H9 (cell line): ENCODE measurements at places on chromosomes 4 and X.

DNA sequence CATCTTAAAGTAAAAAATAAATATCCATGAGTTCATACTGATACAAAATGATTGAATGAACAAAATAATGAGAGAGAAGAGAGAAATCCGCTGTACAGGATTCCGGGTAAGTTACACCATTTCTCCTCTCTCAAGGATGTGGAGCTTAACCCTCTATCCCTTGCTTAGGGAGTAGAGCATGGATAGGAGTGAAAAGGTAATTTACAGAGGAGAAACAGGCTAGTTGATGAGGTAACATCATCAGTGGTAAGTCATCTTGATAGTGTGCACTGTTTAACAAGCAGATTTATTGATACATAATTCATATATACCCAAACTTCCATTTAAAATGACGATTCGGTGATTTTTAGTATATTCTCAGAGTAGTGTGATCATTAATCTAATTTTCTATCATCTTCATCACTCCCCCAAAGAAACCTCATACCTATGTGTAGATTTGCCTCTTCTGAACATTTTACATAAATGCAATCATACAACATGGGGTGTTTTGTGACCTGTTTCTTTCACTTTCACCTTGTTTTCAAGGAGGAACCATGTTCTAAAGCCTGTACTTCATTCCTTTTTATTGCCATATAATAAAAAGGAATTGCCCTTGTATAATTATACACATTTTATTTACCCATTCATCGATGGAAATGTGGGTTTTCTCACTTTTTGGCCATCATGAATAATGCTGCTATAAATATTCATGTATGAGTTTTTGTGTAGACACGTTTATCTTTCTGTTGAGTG, 34.8 kb downstream of the F11 start:
- no peak overlapping the region for H3K27ac ChIP-seq
- H3K36me3 ChIP-seq, result no peaks in the 10 kb centered on the region; the same call in 2 of the 3 replicates
- DNase-seq, result no peak

GRCh38 chr4:150244600-150244999, 166.4 kb downstream of the DCLK2 start:
- H3K36me3 ChIP-seq, result no peaks in the 10 kb centered on the region
- H3K4me3 ChIP-seq, result no peak overlapping the region
- H3K4me1 ChIP-seq, result peaks cover 3% of the 10 kb centered on the region
- no peak overlapping the region for H3K27ac ChIP-seq
- H3K27me3 ChIP-seq, result no peaks in the 10 kb centered on the region

DNA sequence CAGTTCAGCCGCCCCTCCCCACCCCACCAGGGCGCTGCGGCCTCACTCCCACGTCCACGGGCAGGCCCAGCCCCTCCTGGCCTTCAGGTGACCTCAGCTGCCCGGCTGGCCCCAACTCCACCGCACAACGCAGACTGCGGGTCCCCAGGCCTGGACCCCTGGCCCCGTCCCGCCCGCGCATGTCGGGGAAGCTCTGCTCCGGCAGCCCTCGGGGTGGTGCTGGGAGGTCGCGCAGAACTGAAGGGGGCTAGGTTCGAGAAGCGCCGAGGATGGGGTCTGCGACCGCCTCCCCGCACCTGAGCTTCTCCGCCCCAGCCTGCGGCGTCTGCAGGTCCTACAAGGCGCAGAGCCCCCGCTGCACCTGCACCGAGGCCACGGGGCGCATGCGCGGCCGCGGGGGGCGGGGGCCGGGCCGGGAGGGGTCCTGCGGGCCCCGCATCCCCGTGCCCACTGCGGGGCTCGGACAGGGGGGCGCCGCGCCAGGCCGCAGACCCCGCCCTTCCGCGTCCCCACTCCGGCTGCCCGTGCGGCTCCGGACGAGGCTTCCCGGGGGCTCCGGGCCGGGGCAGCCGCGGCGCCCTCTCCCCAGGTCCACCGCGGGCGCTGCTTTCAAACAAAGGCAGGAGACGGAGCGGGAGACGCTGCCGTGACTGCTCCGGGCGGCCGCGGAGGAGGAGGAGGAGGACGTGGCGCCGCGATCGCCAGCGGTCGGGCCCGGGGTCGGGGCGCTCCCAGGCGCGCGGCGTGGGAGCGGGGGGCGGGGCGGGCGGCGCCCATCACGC, 672 bp upstream of the NAT8L start:
- H3K4me3 ChIP-seq, result peak overlapping the region; percentile 50
- H3K27ac ChIP-seq, result no peak overlapping the region
- H3K36me3 ChIP-seq, result no peaks in the 10 kb centered on the region

GRCh38 chrX:129523079-129523911, at the start of gene SMARCA1:
TSS of gene SMARCA1 (minus strand) at chrX:129523490. CDS start at chrX:129523370, 120 bp downstream.
- no peaks in the 10 kb centered on the region for H3K27me3 ChIP-seq
- peak within 1 kb of the TSS; percentile 95 for H3K4me3 ChIP-seq
- peak within 1 kb of the TSS; percentile 41 for H3K27ac ChIP-seq
- H3K36me3 ChIP-seq, result no peaks in the 10 kb centered on the region
- peak; percentile 63 for DNase-seq
- no peaks in the 10 kb centered on the region for H3K4me1 ChIP-seq

DNA sequence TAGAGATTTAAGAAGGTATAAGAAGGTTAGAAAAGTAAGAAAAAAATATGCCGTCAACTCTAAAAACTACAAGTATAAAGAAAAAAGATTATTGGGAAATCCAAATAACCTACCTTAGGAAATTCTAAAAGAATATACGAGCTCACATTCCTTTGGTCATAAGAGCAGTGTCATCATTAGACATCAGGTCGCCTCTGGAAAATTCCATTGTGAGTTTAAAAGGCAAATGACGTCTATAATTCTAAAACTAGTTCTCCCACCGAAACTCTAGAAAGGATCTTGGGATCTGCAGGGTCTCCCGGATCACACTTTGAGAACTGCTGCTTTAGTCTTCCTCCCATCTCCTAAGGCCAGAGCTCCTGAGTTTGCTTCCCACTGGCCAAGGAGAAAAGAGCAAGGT, 518 bp upstream of the SAT1 start:
- H3K4me3 ChIP-seq, result peak overlapping the region; percentile 97
- no peaks in the 10 kb centered on the region for H3K4me1 ChIP-seq
- no peak overlapping the region for H3K27ac ChIP-seq
- H3K36me3 ChIP-seq, result peaks cover 24% of the 10 kb centered on the region
- H3K27me3 ChIP-seq, result no peaks in the 10 kb centered on the region
- DNase-seq, result no peak

GRCh38 chr4:1211891-1212545, 36.9 kb downstream of the CTBP1 start:
- no peaks in the 10 kb centered on the region for H3K27me3 ChIP-seq
- no peak overlapping the region for H3K27ac ChIP-seq
- no peak overlapping the region for H3K4me3 ChIP-seq
- peaks cover 27% of the 10 kb centered on the region for H3K36me3 ChIP-seq
- no peak for DNase-seq
